HCT116 (cell line): ENCODE measurements at places on chromosomes 2 and 18. TPM values are rescaled to one million over a fixed set of nuclear protein-coding genes. Genes with fewer than 3 reads are reported as not detected.

GRCh38 chr2:232142049-232142448 lies 180.5 kb downstream of the DIS3L2 start:
- H3K36me3 ChIP-seq, result no peaks in the 10 kb centered on the region
- H3K27ac ChIP-seq, result no peak overlapping the region
- no peaks in the 10 kb centered on the region for H3K4me1 ChIP-seq

GRCh38 chr2:68663371-68664156 lies 20.2 kb downstream of the PROKR1 start:
- H3K27me3 ChIP-seq, result peaks cover 3% of the 10 kb centered on the region; the same call in 1 of the 2 replicates
- no peaks in the 10 kb centered on the region for H3K36me3 ChIP-seq
- no peak overlapping the region for H3K4me3 ChIP-seq
- no peaks in the 10 kb centered on the region for H3K4me1 ChIP-seq

DNA sequence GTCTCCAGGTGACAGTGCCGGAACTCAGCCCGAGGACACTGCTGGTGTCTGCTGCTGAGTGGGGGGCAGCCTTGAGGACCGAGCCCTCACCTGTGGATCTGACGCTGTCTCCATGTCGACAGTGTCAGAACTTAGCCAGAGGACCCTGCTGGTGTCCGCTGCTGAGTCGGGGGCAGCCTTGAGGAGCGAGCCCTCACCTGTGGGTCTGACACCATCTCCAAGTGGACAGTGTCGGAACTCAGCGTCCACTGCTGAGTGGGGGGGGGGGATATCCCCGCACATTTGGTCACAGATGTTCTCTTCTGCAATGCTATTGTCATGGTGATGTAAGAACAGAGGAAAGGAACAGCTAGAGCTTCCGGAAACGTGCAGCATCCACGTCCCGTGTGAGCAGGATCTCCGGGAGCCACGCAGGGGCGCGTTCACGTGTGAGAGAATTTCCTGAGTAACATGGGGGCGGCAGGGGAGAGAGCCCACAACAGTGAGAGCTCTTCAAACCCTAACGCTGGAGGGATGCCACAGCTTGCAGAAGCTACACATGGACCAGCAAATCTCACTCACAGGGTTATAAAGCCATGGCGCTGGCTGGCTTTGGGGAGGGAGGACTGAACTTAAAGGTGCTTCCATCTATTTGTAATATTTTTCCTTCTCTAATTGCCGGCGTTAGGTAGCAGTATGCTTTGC lies 250.7 kb upstream of the SALL3 start:
- DNase-seq, result no peak
- H3K4me3 ChIP-seq, result no peak overlapping the region
- no peaks in the 10 kb centered on the region for H3K36me3 ChIP-seq
- H3K27ac ChIP-seq, result no peak overlapping the region

DNA sequence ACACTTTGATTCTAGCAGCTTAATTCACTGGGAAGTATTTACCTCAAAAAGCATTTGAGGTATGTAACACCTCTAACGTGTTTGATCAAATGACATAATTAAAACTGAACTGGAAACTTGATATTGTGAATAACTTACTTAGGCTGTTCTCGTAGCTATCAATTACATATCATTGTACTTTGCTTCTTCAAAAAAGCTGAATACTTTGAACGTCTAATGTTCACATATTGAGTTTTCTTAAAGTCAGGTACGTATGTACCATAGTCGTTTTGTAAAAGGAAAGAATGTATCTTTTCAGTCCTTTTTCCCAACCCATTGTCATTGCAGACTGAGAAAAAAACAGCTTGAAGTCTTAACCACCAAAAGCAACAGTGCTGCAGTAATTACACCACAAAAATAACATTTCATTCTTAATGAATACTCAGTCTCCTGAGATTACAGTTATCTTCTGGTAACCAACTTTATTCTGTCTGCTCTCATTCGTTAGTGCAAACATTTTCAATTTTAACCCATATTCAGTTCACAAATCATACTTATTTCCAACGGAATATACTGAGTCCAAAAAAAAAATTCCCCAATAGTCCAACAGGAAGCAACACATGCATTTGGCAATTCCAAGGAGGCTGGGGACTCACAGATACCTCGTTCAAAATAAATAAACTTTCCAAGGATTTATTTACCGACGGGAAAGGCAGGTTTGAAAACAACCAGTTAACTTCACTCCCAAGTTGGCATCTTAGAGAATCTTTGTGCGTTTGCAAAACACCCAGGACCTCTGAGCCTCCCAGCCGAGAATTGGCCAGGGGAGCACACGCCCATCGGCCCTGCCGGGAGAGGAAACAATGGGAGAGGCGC lies 1.1 kb downstream of the CHN1 start:
- H3K4me3 ChIP-seq, result peak overlapping the region; percentile 60
- peaks cover 42% of the 10 kb centered on the region for H3K27me3 ChIP-seq
- H3K36me3 ChIP-seq, result no peaks in the 10 kb centered on the region
- DNase-seq, result no peak
- H3K4me1 ChIP-seq, result peaks cover 3% of the 10 kb centered on the region; the same call in 1 of the 2 replicates

- no peak overlapping the region for H3K4me3 ChIP-seq
- H3K4me1 ChIP-seq, result no peaks in the 10 kb centered on the region
Measured at GRCh38 chr2:160697817-160698216, 204.2 kb upstream of the RBMS1 start.

DNA sequence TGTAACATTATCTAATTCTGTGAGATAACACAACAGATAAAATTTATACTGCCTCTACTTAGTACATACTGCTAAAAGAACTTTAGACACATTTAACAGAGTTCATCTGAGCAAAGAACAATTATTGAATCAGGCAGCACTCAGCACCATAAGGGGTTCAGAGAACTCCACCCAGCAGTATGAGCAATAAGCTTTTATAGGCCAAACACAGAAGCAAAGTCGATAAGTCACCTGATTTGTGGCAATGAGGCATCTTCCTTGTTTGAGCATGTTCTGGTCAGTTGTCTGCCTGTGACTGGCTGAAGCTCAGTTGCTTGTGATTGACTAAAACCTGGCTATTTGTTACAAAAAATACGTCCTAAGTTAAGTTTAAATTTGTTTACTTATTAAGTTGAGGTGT lies 746.1 kb upstream of the DDX18 start:
- no peaks in the 10 kb centered on the region for H3K36me3 ChIP-seq
- no peaks in the 10 kb centered on the region for H3K4me1 ChIP-seq
- no peak overlapping the region for H3K27ac ChIP-seq

DNA sequence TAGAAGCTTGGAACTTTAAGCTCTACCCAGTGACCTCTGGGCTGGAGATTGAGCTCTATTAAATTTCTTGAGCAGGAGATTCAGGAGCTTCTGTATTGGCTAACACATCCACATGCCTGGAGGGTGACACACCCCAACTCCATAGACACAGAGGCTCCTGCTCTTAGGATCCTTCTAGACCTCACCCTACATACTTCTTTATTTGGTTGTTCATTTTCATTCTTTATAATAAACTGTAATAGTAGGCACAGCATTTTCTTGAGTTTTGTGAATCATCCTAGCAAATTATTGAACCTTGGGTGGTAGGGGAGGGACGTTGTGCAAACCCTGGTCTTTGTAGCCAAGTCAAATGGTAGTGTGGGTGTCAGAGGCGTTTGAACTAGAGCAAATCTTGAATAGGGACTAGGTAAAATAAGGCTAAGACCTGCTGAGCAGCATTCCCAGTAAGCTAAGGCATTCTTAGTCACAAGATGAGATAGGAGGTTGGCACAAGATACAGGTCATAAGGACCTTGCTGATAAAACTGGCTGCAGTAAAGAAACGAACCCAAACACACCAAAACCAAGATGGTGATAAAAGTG lies 323.8 kb upstream of the GALNT5 start:
- DNase-seq, result no peak
- H3K4me3 ChIP-seq, result no peak overlapping the region
- H3K27me3 ChIP-seq, result no peaks in the 10 kb centered on the region
- H3K4me1 ChIP-seq, result no peaks in the 10 kb centered on the region
- H3K36me3 ChIP-seq, result no peaks in the 10 kb centered on the region

DNA sequence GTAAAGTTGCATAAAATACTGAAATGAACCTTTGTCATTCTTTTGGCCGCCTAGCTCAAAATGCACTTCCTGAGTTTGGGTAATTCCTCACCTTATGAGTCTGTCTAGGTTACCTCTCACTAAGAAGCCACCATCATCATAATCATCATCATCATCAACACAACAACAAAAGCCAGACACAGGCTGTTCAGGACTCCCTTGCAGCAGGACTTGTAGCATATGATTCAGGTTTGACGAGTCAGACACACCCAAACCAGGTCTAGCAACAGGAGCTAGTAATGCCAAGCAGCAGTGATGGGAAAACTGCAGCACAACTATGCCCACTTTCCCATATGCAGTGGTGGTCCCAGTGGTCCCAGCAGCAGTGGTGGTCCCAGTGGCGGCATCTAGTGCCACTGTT lies 2.8 kb upstream of the SGO2 start:
- DNase-seq, result no peak
- H3K36me3 ChIP-seq, result no peaks in the 10 kb centered on the region
- no peak overlapping the region for H3K4me3 ChIP-seq

GRCh38 chr2:36663851-36664695 lies 32.4 kb upstream of the VIT start:
- no peaks in the 10 kb centered on the region for H3K27me3 ChIP-seq
- DNase-seq, result peak; percentile 64
- peaks cover 11% of the 10 kb centered on the region; the same call in 1 of the 2 replicates for H3K4me1 ChIP-seq
- H3K27ac ChIP-seq, result no peak overlapping the region
- no peaks in the 10 kb centered on the region for H3K36me3 ChIP-seq

GRCh38 chr2:9703701-9704221 lies 73.0 kb upstream of the YWHAQ start:
- no peaks in the 10 kb centered on the region for H3K27me3 ChIP-seq
- H3K4me3 ChIP-seq, result no peak overlapping the region
- H3K27ac ChIP-seq, result no peak overlapping the region; the same call in 1 of the 2 replicates
- no peaks in the 10 kb centered on the region for H3K36me3 ChIP-seq
- DNase-seq, result peak; percentile 37
- peaks cover 27% of the 10 kb centered on the region for H3K4me1 ChIP-seq

DNA sequence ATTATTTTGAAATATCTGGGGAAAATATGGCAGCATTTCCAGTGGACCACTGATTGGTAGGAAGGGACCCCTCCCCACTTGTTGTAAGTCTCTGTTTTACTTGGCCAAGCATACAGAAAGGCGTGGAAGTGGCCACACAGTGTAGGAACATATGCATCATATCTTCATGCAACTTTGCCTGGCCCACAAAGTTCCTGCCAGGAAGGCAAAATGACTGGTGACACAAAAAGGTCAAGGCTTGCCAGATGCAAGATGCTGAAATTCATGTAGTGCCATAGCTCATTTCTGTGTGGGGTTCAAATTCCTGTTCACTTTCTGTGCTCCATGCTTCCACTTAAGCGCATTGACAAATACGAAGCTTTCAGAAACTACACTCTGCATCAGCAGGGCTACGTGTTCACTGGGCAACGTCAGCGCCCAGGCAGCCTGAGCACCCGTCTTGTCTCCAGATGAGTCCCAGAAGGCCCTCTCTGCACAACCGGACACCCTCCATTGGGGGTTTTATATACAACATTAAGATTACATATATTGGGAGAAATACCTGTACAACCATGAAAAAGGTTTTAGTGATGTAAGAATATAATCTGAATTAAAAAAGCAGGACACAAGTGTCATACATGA lies 3.6 kb downstream of the DYNC2LI1 start:
- no peak for DNase-seq
- no peak overlapping the region for H3K27ac ChIP-seq
- H3K4me1 ChIP-seq, result peaks cover 6% of the 10 kb centered on the region; the same call in 1 of the 2 replicates
- H3K36me3 ChIP-seq, result no peaks in the 10 kb centered on the region

DNA sequence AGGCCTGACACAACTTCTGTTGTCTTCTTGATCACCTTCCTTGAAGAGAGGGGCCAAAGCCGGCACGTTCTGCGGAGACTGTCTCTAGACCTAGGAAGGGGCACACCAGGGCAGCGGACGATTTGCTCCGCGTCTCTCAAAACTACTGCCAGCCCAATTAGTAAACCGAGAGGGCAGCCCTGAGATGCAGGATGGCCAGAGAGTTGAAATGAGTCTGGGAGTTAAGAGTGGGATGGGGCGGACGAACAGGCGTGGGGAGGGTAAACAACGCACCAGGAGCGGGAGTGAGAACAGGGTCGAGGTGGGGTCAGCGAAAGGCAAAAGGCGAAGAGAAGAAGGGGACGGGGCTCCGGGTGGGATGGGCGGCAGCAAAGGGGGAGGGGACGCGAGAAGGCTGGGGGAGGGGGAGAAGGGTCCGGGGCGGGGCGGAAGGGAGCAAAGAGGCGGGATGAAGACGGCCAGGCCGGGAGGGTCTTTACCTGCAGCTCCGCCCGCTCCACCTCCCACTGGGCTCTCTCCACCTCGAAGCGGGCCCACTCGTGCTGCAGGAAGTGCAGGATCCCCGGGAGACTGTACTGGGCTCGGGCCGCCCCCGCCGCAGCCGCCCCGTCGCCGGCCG lies 476 bp downstream of the STRN start:
- no peaks in the 10 kb centered on the region for H3K27me3 ChIP-seq
- peaks cover 32% of the 10 kb centered on the region for H3K4me1 ChIP-seq
- no peaks in the 10 kb centered on the region for H3K36me3 ChIP-seq
- H3K27ac ChIP-seq, result peak overlapping the region; percentile 87

DNA sequence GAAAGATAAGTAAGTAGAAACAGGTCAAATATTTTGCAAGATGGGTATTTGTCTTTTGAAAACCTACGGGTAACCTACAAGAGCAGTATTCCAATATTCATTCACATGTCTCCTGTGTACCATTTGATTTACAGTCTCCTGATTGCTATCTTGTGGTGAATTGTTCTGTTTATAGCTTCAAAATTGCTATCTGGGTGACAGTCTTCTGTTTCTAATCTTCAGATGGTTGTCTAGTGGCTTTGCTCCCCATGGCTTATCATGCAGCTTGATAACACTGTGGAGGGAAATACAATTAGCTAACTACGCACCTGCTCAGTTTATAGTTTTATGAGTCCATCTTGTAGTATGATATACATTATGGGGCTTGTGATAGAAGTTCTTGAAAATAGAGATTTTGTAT lies 816.8 kb downstream of the CPS1 start:
- no peaks in the 10 kb centered on the region for H3K4me1 ChIP-seq
- DNase-seq, result no peak

GRCh38 chr2:191515551-191515950 lies 162.4 kb upstream of the NABP1 start:
- no peaks in the 10 kb centered on the region for H3K27me3 ChIP-seq
- H3K4me1 ChIP-seq, result no peaks in the 10 kb centered on the region
- no peak for DNase-seq

GRCh38 chr2:161217597-161218185 lies 57.5 kb downstream of the TANK start:
- H3K27me3 ChIP-seq, result no peaks in the 10 kb centered on the region
- H3K27ac ChIP-seq, result no peak overlapping the region
- no peaks in the 10 kb centered on the region for H3K36me3 ChIP-seq

DNA sequence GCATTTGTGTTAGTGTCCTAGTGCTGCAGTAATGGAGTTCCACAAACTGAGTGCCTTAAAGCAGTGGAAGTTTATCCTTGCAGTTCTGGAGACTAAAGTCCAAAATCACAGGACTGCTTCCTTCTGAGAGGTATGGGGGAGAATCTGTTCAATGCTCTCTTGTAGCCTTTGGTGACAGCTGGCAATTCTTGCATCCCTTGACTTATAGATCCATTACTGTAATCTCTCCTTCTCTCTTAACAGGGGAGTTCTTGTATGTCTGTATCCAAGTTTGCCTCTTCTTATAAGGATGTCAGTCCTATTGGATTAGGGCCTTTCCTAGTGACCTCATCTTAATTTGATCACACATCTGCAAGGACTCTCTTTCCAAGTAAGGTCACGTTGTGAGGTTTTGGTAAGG lies 69.9 kb downstream of the XRCC5 start:
- no peaks in the 10 kb centered on the region for H3K27me3 ChIP-seq
- DNase-seq, result no peak
- H3K4me1 ChIP-seq, result no peaks in the 10 kb centered on the region

The SERPINB4 gene
- total RNA-seq, result not detected

The PRKAG3 gene
- not detected for total RNA-seq

The ABCG5 gene
- not detected for total RNA-seq

The KIAA2012 gene
- total RNA-seq, result not detected

The CRYGD gene
- not detected for total RNA-seq
